Activated CD4-positive, alpha-beta T cell treated with anti-CD3 and anti-CD28 coated beads, Interleukin-2, amount 10 ng/mL, durations not matched to agents 7 days and 5 days (primary cell): ENCODE measurements at places on chromosomes 13 and 19.

DNA sequence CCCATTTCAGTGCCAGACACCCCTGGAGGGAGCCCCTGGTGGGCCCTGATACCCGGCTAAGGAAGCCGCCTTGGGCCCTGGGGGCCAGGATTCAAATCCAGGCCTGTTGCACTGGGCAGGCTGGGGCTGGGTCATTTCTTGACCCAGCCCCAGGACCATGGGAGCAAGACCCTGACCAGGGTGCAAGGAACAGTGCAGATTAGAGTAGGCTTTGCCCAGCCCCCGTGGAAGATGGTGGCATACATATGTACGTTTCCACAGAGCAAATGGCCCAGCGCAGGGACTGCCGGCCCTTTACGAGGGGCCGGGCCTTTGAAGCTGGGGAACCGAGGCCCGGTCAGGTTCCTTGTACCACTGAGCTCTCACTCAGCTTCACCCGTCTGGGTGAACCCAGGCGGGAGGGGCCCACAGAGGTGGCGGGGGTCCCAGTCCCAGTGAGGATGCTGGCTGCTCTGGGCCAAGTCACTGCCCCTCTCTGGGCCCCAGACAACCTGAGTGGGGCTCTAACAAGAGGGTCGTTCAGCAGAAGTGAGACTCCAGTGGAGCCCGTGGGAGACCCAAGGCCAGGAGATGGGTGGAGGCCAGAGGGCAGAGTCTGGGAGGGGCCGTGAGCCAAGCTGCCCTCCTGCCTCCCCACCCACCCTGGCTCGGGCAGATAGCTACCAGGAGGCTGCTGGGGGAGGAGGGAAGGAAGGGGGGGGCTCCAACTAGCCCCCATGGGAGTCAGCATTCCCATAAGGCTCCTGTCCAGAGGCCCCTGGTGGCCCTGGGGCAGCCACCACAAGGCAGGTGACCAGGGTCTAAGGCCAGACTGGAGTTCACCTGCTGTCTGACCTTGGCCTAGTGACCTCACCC, 2.7 kb downstream of the MKNK2 start:
- no peak for DNase-seq

GRCh38 chr13:99989276-99990125, 7.9 kb downstream of the ZIC2 start:
- no peak for DNase-seq

- no peak for DNase-seq
These were observed 5.7 kb downstream of the IRGC start for GRCh38 chr19:43721469-43722048.

- peak; percentile 16 for DNase-seq
These were observed 163.7 kb downstream of the TBC1D4 start for GRCh38 chr13:75318138-75318833.

- DNase-seq, result peak; percentile 8
These were observed 36.5 kb downstream of the B3GLCT start for GRCh38 chr13:31236211-31236786.
